Fibroblast of skin of back (primary cell): ENCODE measurements at places on chromosomes 11 and 22.
A peak's percentile ranks its signal among the peaks of the same experiment; 100 is the strongest.

DNA sequence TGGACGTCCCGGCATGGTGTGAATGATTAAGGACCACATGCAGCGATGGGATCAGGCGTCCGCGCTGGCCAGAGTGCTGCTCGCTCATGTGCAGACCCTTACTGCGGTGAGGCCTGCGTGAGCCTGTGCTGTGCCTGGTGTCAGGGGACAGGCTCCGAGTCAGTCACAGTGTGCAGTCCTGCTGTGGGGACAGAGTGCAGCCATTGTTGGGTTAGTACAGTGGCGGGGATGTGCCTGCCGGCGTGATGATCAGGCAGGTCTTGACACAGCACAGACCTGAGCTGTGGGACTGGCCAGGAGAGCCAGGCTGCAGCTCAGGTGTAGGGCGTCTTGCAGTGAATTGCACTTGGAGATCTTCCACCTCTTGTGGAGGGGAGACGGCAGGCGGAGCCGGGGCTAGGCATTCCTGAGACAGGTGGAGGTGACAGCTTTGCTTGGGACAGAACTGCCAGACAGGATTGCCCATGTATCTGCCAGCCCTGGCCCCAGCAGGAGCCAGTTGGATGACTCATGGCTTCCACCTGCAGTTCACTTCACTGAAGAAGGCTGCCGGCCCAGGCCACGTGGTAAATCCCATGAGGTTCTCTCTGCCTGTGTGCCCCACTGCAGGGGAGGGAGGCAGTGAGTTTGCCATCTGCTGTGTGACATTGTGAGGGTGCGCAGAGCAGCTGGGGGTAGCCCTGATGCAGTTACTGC is 17.3 kb downstream of the TRMU start:
- DNase-seq = peak; percentile 17

DNA sequence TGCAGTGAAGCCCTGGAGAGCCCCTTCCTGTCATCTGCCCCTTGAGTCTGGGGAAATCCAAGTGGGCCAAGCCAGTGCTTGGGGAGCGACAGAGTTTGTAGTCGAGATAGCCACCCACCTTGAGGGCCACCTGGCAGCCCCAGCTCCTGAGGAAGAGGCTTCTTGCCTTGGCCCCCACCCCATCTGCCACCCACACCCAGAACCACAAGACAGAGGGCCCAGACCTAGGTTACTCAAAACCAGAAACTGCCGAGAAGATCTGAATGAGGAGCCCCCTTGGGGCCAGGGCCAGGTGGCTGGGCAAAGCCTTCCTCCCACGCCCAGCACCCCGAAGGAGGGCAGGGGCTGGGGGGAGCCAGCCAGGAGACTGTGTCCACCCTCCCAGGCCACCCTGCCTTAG is 18.8 kb upstream of the PRR5 start:
- no peak for DNase-seq

DNA sequence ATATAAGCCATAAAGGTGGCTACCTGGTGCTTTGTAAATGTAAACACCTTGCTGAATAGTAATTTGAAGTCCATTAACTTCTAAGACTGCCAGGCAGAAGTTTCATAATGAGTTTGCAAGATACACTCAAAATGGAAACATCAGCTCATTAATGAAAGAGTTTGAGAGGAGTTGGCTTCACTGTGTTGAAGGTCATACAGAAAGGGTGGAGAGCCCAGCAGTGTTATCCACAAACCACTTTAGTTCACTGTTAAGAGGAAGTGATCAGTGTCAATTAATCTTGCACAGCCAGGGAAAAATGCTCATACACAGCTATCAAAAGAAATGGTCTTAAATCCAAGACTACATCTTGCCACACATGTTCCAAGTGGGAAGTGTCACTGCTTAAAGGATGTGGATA is 689.4 kb downstream of the JRKL start:
- no peak for DNase-seq

DNA sequence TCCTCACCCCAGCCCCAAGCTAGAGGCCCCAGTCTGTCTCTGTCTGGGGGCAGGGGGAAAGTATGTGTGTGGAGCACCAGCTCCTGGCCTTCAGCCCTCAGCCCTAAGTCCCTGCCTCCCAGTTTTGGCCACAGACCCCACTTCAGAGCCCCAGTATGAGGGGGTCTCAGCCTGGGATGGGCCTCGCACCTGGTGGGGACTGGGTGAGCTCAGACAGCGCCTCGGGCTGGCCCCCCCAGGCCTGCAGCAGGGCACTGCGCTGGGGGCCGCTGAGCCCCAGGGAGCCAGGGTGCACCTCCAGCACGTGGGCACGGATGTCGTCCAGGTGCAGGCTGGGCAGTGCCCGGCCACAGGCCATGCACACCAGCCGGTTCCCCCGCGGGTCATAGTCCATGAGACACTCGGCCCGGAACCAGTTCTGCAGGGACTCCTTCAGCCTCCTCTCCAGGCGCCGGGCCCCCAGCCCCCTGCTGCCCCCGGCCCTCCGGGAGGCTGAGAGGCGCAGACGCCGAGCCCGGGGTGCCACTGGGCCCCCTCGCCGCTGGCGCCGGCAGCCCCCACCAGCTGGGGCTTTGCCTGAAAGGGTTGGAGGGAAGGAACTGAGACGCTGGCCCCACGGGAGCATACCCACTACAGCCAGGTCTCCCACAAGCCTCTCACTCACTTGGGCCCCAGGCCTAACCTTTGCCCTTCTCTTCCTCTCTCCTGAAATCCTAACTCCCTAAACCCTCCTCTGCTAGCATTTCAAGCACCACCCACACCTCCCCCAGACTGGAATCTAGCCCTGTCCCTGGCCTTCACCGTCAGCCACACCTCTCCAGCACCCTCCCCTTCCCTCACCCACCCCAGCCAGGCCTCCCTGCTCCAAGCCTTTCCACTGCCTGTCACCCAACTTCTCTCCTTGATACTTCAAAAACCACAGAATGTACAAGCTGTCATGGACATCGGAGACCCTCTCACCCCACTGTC is 3.6 kb downstream of the ZFTA start:
- DNase-seq = no peak

- peak; percentile 70 for DNase-seq
Measured at GRCh38 chr11:100855466-100856067, 168.5 kb downstream of the ARHGAP42 start.

DNA sequence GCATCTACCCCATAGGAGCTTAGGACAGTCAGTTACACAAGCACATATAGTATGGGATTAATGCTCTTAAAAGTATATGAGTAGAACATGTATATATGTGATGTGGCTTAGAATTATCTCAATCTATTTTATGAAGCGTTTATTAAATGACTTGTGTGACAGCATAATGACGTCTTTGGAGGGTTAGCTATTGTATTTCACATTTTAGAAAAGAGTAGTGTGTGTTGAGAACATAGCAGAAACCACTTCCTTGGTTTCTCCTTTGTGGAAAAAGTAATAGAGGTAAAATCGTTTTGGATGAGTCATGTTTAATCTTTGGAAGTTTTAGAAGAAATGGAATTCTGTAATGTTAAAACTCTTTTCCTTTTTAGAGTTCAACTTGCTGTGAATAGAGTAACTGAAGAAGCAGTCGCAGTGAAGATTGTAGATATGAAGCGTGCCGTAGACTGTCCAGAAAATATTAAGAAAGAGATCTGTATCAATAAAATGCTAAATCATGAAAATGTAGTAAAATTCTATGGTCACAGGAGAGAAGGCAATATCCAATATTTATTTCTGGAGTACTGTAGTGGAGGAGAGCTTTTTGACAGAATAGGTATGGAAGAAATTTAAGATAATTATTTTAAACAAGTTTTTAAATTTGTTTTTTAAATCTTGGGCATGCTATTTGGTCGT is 2.4 kb downstream of the CHEK1 start:
- no peak for DNase-seq

- DNase-seq = no peak
Measured at GRCh38 chr11:34619062-34619516, 1.8 kb upstream of the EHF start.

- DNase-seq = no peak
Measured at GRCh38 chr11:131845255-131845654, 474.8 kb downstream of the NTM start.

GRCh38 chr22:37141476-37141875 is 8.2 kb downstream of the IL2RB start:
- no peak for DNase-seq

GRCh38 chr11:10459029-10459970 is 4.2 kb downstream of the AMPD3 start:
- no peak for DNase-seq

- DNase-seq = no peak
Measured at GRCh38 chr11:120501976-120502755, 9.4 kb upstream of the GRIK4 start.

- peak; percentile 27 for DNase-seq
Measured at GRCh38 chr11:134041791-134042696, 26.8 kb upstream of the JAM3 start.

DNA sequence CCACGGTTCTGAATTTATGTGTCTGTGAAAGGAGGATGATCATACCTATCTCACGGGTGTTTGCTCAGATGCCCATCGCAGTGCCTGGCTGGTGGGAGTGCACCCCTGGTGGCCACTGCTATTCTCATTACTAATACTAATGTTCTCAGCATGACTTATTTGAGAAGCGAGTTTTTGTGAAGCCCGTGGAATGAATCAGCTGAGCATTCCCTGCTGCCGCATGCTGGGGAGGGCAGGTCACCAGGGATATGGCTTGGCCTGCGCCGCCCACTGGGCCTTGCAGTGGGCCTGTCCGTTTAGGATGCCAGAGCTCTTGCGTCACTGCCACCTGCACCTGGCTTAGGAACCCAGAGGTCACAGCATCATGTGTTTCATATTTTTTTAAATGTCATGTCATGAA is 16.9 kb downstream of the CTTN start:
- DNase-seq = peak; percentile 92

- peak; percentile 16 for DNase-seq
Measured at GRCh38 chr11:81966340-81966739, 767.3 kb downstream of the FAM181B start.

GRCh38 chr11:71285111-71285510 is 32.7 kb upstream of the SHANK2 start:
- DNase-seq = no peak

DNA sequence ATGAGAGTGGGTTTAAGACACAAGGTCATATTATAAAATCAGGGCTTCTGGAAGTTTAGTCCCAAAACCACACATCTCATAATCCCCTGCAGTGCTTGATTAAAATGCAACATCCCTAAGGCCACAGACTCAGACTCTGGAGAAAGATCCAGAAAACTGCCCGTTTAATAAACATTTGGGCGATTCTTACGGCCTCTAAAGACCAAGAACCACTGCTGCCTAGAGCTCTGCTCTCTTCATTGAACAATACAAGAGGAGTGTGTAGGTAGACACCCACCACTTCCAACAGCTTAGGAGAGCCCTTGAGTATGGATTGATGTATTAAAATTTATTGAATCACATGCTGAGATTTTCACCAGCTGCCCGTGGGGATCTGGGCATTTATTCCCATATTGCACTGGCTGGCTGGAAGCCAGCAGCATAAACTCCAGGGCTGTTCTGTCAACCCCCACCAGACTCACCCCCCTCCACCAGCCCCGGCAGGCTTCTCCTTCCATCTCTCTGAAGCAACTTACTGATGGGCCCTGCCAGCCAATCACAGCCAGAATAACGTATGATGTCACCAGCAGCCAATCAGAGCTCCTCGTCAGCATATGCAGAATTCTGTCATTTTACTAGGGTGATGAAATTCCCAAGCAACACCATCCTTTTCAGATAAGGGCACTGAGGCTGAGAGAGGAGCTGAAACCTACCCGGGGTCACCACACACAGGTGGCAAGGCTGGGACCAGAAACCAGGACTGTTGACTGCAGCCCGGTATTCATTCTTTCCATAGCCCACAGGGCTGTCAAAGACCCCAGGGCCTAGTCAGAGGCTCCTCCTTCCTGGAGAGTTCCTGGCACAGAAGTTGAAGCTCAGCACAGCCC is 749 bp upstream of the BEST1 start:
- peak; percentile 96 for DNase-seq

DNA sequence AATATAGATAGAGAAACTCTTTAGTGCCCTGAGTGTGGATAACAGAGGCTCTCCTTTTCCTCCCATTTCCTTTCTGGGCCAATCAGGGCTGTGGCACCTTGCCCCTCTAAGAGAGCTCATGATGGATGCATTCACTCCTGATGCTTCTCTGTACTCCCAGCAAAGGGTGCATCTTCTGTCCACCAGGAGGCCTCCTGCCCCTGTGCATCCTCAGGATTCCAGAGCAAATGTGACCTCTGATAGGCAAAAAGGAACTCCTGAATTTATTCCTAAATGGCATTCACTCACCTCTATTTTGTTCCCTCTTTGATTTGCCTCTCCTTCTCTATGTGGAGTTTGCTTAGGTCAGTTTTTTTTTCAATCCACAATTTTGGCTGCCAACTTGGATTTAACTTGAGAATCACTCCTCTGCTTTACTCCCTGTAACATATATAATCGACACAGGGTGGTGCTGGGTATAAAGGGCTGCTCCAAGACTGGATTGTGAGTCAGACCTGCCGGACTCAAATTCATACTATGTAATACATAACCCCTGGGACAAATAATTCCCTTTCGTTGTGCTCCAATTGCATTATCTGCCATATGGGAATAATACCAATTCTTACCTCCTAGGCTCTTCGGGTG is 1.1 kb upstream of the MRGPRX4 start:
- DNase-seq = peak; percentile 24

GRCh38 chr11:116042146-116042545 is 537.9 kb upstream of the CADM1 start:
- no peak for DNase-seq

GRCh38 chr22:44220727-44221680 is 40.3 kb downstream of the PARVG start:
- DNase-seq = no peak

- peak; percentile 98 for DNase-seq
Measured at GRCh38 chr22:27238935-27239510, 562.5 kb downstream of the MN1 start.

- DNase-seq = no peak
Measured at GRCh38 chr11:14529951-14530350, 9.8 kb upstream of the PSMA1 start.

- DNase-seq = peak; percentile 39
Measured at GRCh38 chr11:93236741-93237675, 39.2 kb upstream of the SLC36A4 start.
